ENCODE measurements at places on chromosomes 11 and 22.

GRCh38 chr11:99449345-99449744, 428.6 kb downstream of the CNTN5 start:
- no peak for DNase-seq

- DNase-seq: no peak
Observed at GRCh38 chr11:111819161-111819828, 52.1 kb downstream of the ALG9 start.

GRCh38 chr11:64466115-64466718, 107.3 kb downstream of the RPS6KA4 start:
- no peak for DNase-seq

GRCh38 chr22:42682113-42682851, 33.1 kb upstream of the CYB5R3 start:
- no peak for DNase-seq

DNA sequence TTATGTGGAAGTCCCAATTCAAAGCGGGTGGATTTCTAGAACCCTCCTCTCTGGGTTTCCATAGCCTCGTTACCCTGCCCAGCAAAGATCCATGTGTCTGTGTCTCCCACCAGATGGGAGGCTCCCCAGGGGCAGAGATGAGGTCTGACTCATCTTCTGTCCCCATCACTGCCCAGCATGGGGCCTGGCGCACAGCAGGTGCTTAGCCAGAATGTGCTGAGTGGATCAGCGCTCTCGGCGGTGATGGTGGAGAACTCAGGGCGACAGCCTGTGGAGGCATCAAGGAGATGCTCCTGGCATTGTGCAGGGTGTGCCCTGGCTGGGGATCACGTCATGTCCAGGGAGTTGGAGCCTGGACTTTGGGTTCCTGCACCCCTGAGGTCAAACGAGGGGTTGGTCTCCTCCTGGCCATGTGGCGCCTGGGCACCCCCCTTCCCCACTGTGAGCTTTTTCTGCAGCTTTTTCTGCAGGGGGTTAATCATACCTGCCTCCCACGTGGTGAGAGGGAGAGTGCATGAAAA, 46.1 kb upstream of the RFPL3 start:
- no peak for DNase-seq

- no peak for DNase-seq
Observed at GRCh38 chr22:23532731-23533130, 47.4 kb downstream of the IGLL1 start.

GRCh38 chr11:115672999-115673411, 168.8 kb upstream of the CADM1 start:
- DNase-seq: no peak

GRCh38 chr11:45964911-45965389, 42.5 kb downstream of the LARGE2 start:
- peak; percentile 59 for DNase-seq

DNA sequence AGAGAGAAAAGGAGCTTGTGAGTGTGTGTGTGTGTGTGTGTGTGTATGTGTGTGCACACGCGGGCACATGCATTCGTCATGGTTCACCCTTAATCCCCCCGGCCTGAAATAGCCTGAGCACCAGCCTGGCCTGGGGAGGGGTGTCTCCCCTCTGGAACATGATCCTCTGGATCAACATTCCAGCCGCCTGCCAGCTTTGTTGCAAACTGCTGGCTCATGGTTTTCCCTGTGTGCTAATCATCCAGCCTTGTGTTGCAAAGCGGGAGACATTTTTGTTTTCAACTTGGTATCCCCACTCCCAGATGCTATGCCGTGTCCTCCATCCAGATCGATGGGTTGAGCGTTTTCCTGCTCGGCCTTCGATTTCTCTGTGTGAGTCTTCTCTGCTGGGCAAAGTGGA, 94.3 kb downstream of the FEZ1 start:
- no peak for DNase-seq

DNA sequence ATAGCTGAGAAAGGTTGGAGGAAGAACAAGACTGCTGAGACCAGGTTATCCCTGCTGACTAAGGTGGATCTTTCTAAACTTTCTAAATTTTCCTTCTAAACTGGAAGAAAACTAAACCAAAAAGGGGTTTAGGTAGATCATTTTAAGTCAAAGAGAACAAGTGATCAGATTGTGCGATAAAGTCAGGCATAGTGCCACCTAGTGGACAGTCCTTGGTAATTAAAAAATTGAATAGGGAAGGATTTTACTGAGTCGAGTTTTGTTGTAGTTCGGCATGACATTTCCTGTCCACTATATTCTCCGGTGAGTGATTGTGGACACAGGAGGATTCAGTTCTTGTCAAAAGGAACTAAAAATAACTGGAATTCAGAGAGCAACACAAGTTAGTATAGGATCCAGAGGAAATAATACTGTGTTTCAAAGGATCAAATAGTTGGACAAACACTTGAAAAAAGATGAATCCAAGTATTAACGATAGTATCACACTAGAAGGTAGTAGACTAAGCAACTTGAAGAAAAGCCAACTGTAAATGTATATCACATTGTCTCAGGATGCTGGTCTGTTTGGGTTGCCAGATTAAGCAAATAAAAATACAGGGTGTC, 1236.4 kb downstream of the FAM181B start:
- no peak for DNase-seq

DNA sequence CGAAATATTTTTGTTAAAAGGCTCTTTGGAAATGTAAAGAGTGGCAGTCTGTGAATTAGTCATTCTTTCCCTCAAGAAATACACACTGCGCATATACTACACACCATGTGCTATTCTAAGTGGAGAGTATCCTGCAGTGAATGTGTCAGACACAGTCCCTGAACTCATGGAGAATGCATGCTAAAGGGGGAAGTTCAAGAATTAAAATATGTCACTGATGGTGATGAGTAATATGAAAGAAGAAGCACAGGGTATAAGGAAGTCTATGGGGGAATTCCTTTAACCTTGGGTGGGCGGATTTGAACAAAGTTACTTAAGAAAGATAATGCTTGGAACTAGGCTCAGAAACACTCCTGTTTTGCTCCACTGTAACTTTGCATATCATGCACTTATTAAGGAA, 153.0 kb downstream of the LRRC4C start:
- DNase-seq: no peak

- no peak for DNase-seq
Observed at GRCh38 chr11:111795334-111795985, 29.3 kb upstream of the PPP2R1B start.

DNA sequence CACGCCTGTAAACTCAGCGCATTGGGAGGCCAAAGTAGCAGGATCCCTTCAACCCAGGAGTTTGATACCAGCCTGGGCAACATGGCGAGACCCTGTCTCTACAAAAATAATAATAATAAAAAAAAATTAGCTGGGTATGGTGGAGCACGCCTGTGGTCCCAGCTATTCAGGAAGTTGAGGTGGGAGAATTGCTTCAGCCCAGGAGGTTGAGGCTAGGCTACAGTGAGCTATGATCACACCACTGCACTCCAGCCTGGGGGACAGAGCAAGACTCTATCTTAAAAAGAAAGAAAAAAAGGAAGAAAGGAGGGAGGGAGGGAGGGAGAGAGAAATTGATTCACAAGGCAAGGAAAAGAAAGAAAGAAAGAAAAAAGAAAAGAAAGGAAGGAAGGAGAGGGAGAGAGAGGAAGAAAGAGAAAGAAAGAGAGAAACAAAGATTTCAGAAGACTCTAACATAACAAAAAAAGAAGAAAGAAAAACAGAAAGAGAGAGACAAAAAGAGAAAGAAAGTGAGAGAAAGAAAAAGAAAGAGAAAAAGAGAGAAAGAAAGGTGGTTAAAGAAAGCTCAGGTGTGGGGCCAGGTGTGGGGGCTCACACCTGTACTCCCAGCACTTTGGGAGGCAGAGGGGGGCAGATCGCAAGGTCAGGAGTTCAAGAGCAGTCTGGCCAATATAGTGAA, 37.3 kb upstream of the MYH9 start:
- no peak for DNase-seq

GRCh38 chr11:62273789-62274275, 3.9 kb downstream of the SCGB2A2 start:
- no peak for DNase-seq

DNA sequence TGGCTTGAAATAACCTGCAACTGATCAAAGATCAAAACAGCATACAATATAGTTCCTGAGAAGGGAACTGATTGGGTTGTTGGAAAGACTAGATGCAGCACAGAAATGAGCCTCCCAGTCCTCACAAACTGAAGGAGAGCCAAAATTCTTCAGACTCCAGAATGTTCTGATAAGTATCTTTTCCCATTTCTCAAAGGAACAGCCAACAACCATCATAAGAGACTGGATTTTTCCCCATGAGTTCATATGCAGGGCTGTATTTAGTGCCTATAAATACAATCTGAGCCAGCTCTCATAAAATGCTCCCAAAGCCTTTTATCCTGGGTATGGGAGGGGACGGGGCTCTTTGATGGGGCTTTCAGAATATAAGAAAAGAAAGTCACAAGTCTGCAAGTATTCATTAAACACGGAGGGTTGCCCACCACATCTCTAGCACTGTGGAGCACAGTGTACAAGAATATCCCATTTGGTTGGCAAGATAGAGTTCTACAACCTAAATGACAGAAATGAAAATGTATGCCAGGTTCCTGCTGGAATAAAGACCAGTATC, 50.7 kb upstream of the LYVE1 start:
- DNase-seq: no peak

GRCh38 chr22:38657045-38657909, 839 bp downstream of the CBY1 start:
- DNase-seq: peak; percentile 57

DNA sequence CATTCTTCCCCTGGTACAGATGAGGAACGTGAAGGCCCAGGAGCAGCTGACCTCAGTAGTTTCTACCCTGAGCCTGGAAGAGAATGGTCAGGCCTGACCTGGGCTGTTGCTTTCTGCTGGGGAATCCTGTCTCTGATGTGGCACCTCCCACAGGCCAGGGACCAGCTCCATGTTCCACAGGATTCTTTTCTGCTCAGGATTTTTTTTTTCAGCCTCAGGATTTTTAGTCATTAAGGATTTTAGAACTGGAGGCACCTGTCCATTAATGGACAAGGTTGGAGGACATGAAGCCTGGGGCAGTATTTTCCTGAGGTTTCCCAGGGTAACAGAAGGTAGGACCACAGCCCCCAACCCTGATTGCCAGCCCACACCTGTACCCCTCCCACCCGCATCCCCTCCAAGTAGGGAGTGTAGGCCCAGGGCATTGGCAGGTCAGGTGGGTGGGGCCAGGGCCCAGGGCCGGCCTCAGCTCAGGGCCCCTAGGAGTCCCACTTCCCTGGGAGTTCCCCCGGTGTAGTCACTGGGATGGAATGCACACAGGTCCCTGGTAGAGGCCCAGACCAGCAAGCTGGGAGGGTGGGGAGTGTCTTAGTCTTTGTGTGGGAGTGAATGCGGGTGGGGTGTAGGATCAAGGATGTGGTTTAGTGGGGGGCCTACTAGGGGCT, 16.1 kb downstream of the BIK start:
- no peak for DNase-seq

GRCh38 chr11:20367313-20367948, 3.9 kb downstream of the HTATIP2 start:
- peak; percentile 67 for DNase-seq

DNA sequence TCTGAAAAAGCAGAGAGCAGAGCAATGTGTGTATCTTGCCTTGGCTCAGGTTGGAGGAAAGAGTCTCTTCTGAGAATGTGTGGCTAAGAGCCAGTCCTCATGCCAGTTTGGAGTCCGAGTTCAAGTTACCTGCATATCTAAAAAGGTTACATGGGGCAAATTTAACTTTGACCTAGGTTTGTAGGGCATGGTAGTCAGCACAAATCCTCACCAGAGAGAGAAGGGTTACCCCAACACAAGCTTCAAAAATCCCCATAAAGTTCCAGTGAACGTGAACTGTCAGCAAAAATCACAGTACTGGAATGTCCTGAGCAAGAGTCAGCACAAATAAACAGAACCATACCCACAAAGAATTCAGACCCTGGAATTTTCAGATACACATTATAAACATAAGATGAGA, 13.8 kb downstream of the SDHD start:
- DNase-seq: no peak

GRCh38 chr11:36229091-36229705, 60.0 kb downstream of the COMMD9 start:
- DNase-seq: no peak

- DNase-seq: no peak
Observed at GRCh38 chr22:46472722-46473016, 64.8 kb downstream of the CELSR1 start.

DNA sequence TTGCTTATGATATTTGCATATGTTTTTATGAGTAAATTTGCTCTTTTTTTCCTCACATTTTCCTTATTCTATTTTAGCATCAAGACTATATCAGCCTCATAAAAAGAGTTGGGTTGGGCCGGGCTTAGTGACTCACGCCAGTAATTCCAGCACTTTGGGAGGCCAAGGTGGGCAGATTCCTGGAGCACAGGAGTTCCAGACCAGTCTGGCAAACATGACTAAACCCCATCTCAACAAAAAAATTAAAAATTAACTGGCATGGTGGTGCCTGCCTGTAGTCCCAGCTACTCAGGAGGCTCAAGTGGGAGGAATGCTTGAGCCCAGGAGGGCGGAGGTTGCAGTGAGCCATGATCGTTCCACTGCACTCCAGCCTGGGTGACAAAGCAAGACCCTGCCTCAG, 148.8 kb upstream of the ANO5 start:
- DNase-seq: no peak

DNA sequence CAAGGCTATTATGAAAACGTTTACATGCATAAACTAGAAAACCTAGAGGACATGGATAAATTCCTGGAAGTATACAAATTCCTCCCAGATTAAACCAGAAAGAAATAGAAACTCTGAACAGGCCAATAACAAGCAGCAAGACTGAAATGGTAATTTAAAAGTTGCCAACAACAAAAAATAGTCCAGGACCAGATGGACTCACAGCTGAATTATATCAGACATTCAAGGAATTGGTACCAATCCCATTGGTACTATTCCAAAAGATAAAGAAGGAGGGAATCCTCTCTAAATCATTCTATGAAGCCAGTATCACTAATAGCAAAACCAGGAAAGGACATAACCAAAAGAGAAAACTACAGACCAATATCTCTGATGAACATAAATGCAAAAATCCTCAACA, 236.0 kb downstream of the DLG2 start:
- no peak for DNase-seq

DNA sequence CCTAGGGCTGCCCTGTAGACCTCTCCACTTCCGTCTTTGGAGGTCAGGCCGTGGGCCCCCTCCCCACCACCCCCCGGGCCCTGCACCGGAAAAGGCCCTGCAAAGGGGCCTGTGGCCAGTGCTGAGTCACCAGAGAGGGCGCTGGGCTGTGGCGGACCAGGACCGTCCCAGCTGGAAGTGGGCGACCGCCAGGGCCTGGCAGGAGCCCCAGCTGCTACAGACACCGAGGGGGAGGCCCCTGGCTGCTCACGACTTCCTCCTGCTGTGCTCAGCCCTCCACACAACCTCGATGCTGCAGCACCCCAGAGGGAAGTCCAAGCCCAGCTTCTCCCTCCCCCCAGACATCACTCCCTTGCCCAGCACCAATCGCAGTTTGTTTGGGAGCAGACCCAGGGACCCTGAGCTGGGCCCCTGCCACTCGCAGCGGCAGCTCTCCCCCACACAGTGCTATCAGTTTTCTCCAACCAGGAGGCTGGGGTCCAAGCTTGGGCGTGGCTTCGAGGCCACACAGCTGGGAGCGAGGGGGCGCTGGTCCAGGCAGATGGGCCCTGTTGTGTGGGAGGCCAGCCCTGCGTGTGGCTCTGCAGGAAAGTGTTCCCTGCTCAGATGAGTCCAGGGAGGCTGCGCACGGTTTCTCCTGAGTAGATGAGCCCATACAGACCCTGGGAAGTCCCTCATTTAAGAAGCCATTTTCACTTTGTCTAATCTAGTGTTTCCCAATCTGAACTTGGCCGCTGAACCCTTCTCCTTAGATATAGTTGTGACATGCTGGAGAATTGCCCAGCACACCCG, 5.6 kb upstream of the SH3BP1 start:
- peak; percentile 76 for DNase-seq

All from activated T-cell treated with anti-CD3 and anti-CD28 coated beads, Interleukin-2, amount 50 U/mL, for 24 hours (primary cell).